ENCODE measurements at places on chromosomes 12 and 14.

DNA sequence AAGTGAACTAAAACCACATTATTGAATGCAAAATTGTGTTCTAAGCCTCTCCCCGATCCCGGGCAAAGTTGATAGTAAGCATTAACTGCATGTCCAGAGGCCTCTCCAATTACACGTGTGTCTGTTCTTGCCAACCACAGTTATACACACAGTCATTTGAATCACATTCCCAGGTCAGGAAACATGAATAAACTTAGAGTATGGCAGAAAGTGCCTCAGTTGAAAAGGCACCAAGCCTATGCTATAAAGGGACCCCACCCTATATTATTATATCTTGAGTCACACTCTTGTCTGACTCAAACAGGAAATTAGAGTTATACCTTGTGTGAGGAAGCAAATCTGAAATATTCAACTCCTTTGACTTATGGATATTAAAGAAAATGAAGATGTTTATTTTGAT lies 128.3 kb upstream of the STXBP6 start:
- DNase-seq: no peak

DNA sequence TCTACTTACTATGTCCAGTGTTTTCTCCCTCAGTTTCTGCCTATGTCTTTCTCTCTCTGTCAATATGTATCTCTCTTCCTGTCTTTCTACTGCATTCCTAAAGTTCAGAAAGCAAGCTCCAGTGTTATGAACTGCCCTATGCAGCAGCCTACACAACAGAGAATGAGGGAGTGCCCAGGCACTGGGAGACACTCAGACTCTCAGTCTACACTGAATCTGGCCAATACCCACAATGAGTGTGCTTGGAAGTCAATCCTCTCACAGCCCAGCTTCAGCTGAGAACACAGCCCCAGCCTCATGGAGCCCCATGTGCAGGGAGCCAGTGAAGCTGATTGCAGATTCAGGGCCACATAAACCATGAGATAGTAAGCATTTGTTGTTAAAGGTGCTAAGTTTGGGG lies 128.7 kb downstream of the ALG10 start:
- DNase-seq: no peak

GRCh38 chr12:67531051-67531450 lies 117.5 kb upstream of the DYRK2 start:
- DNase-seq: no peak

GRCh38 chr14:89284333-89285058 lies 132.5 kb downstream of the FOXN3 start:
- no peak for DNase-seq

- DNase-seq: no peak
These were observed 55.9 kb upstream of the LRRK2 start for GRCh38 chr12:40168868-40169267.

All from cerebellar nuclear complex (tissue), 1 donor.